Fibroblast of lung (primary cell): ENCODE measurements at places on chromosomes 2 and 18. TPM values are rescaled to one million over a fixed set of nuclear protein-coding genes. Genes with fewer than 3 reads are reported as not detected.

BUB1 gene
- 3.9 and 11.2 TPM in 2 replicates for total RNA-seq

ABCB11 gene
- not detected in 2 replicates for total RNA-seq

DOCK10 gene
- total RNA-seq, result 11.8 and 26.3 TPM in 2 replicates

VWA3B gene
- total RNA-seq, result 0.17 and 0.26 TPM in 2 replicates

MC5R gene
- not detected in 2 replicates for total RNA-seq

CSRNP3 gene
- total RNA-seq, result 0.66 and 0.77 TPM in 2 replicates

IFIH1 gene
- total RNA-seq, result 10.0 and 11.4 TPM in 2 replicates

CETN1 gene
- not detected in 2 replicates for total RNA-seq

FIGN gene
- 0.51 and 1.5 TPM in 2 replicates for total RNA-seq

RNF144A gene
- total RNA-seq, result 0.17 and 0.26 TPM in 2 replicates

SLC4A3 gene
- 1.3 and 1.5 TPM in 2 replicates for total RNA-seq

NCKAP5 gene
- total RNA-seq, result 1.0 and 2.6 TPM in 2 replicates

FBXO48 gene
- total RNA-seq, result 0.26 and 0.33 TPM in 2 replicates

IL1B gene
- total RNA-seq, result 0.26 TPM in 1 of 2 replicates, not detected in the other

QPCT gene
- total RNA-seq, result 3.9 and 8.4 TPM in 2 replicates

SNRPD1 gene
- total RNA-seq, result 9.2 and 10.2 TPM in 2 replicates

LRRC30 gene
- total RNA-seq, result not detected in 2 replicates

SIX2 gene
- total RNA-seq, result under 0.01 TPM in 1 of 2 replicates, not detected in the other

ANO7 gene
- total RNA-seq, result 0.26 and 0.50 TPM in 2 replicates

CERKL gene
- 0.17 TPM in 1 of 2 replicates, not detected in the other for total RNA-seq

SLC4A5 gene
- under 0.01 and 0.17 TPM in 2 replicates for total RNA-seq

WDPCP gene
- 8.4 and 8.7 TPM in 2 replicates for total RNA-seq

CHPF gene
- total RNA-seq, result 46.0 and 58.8 TPM in 2 replicates

LRATD1 gene
- total RNA-seq, result 0.51 and 0.99 TPM in 2 replicates

MFSD6 gene
- 15.2 and 31.4 TPM in 2 replicates for total RNA-seq
